Right kidney (tissue), 9 donors: ENCODE measurements at places on chromosomes 2 and 18.

DNA sequence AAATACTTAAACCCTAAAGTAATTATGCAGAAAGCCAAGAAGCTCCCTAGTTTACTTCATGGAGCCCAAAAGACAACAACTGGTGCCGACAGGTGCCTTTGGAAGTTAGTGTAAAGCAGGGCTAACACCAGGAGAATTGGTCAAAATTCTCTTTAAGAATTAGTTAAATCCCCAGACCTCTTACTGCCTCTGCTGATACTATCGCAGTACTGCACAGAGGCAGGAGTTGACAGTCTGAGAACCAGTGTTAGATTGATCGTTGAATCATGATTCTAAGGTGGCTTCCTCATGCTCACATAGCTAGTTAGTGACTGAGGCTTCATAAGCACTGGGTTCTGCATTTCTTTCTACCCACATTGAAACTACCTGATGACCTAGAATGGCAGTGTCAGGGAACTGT, 445.0 kb downstream of the XIRP2 start:
- DNase-seq, result no peak

- no peak for DNase-seq
Measured at GRCh38 chr2:42223855-42224268, 54.7 kb downstream of the EML4 start.

DNA sequence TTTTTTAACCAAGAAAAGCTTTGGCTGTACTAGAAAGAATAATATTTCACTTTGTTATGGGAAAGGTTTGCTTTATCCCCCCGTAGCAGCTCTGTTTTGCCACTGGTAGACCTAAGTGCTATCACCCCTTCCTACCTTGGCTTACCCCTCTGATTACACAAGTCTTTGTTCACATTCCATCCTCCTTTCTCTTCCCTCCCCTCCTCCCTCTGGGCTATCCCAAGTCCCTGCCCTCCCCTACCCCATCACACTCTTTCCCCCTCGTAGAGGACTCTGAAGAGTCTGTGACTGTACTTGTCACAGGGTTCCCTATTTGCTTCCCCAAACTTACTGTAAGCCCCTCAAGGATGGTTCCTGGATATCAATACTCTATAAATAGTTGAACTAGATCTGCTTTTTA, 152.9 kb upstream of the NOSTRIN start:
- no peak for DNase-seq

DNA sequence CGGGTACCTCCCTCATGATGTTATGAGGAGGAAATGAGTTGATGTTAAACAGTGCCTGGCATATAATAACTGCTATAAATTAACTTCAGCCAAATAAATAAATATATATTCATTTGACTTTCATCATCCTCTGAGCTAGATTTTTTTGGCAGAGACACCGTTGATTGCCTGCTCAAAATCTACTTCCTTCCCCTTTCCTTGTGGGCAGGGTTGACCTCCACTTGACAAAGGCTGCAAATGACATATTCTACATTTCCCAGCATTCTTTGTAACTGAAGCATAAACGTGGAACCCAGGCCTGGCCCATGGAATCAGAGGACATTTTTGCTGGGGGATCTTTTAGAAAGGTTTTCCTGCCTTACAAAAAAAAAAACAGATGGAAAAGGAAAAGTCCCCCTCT, 177.8 kb downstream of the TXNL1 start:
- DNase-seq, result no peak

GRCh38 chr2:98805412-98806171, 74.7 kb upstream of the MGAT4A start:
- no peak for DNase-seq

DNA sequence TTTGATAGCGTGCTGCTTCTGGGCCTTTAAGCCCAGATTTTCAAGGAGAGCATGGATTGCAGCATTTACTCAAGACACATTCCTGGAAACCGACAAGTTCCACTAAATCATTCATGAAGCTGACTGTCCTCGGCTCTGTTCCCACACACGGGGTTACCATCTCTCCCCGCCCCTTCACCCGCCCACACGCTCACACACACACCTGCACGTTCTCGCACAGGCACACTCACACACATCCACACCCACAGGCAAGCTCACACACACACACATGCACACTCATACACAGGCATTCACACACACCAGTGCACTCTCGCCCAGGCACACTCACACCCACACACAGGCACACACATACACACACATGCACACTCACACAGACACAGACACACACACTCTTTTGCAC, 150.0 kb upstream of the AGAP1 start:
- DNase-seq, result no peak
